ENCODE measurements at places on chromosomes 7 and 10.

- DNase-seq = no peak
Observed at GRCh38 chr7:154484406-154484805, 432.2 kb downstream of the DPP6 start.

DNA sequence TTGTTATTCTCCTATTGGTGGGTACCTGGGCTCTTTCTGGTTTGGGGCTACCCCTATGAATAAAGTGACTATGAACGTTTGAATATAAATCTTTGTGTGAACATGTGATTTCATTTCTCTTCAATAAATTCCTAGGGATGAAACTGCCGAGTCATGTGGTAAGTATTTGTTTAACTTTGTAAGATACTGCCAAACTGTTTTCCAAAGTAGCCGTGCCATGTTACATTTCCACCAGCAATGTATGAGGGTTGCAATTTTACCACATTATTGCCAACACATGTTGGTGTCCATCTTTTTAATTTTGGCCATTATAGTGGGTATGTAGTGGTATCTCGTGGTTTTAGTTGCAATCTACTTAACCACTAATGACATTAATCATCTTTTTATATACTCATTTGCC is 94.7 kb downstream of the ZNRF2 start:
- no peak for DNase-seq

- no peak for DNase-seq
Observed at GRCh38 chr10:978826-979421, 9.3 kb upstream of the GTPBP4 start.

DNA sequence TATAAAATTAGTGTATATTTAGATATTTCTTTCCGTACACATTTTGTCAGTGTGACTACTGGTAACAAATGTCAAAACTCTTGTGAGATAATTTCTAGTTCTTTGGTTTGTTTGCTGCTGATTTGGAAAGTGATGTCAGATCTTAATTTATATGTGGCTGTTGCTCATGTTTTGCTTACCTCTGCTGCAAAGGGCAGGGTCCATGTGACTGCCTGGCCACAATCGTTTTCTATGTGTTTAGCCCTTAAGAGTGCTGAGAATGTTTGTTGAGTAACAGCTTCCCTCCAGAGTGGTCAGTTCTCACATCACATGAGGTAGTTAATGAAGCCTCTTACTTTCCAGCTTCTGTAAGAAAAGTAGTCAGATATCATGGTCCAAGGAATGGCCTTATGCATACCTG is 4.2 kb downstream of the NRBF2 start:
- DNase-seq = no peak

DNA sequence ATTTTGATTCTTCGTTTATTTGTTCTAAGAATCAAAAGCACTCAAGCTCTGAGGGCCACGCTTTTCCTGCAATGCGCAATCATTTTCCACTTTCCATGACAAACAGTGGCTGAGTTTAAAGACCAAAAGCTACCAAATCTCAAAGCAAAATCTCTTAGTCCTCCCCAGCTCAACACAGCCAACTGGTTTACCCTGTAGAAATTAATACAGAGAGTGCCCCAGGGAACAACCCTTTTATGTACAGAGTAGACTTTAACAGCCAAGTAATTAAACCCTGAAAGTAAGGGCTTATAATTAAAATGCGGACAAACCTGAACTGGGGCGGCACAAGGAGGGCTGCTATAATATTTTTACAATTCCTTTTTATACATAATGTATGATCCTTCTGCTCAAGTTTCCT is 53.2 kb downstream of the FAM53B start:
- no peak for DNase-seq

DNA sequence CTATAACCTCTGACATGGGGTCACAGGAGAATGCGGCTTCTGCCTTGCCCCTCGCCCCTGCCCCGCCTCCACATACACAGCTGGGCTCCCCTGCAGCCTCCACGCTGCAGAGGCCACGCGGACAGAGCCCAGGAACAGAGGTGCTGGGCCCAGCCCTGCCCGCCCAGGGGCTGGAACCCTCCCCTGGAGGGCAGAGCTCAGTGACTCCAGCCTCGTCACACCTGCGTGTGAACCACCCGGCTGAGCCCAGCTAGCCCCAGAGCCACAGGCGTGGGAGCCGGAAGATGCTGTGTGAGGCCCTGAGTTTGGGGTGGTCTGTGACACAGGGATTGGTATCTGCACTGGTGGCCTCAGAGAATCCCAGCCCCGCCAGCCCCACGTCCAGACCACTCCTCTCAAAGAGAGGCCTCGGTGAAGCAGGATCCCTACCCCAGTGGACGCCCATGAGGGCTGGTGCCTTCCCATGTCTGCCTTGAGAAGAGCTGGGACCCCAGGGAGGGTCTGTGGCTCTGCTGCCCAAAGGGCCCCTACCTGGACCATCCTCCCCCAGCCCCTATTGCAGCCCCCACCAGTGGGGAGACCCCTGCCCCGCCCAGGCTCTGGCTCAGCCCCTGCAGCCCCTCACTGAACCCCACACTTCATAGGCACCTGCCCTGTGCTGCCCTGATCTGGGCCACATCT is 8.1 kb upstream of the ADAP1 start:
- no peak for DNase-seq

GRCh38 chr10:127738512-127739424 is 1.8 kb downstream of the FOXI2 start:
- no peak for DNase-seq

DNA sequence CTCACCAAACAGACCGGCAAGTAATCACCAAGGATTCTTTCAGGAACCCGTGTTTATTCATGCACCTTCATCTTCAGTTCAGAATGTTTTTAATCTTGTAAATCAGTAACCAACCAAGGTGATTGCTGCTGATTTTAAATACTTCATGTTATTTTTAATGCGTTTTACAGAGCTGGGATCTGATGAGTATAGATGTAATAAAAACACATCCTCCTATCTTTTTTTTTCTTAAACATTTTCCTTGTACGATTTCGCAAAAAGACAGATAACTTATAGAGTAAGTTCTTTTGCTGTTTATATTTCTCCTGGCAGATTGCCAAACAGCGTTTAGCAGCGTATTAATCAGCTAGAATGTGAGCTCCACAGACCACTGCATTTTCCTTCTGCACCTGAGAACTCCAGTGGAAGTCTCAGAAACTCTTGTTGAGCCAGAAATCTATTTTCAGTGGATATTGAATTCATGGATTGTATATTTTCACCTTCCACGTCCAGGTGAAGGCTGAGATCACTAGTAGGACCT is 397.8 kb upstream of the NRP1 start:
- no peak for DNase-seq

DNA sequence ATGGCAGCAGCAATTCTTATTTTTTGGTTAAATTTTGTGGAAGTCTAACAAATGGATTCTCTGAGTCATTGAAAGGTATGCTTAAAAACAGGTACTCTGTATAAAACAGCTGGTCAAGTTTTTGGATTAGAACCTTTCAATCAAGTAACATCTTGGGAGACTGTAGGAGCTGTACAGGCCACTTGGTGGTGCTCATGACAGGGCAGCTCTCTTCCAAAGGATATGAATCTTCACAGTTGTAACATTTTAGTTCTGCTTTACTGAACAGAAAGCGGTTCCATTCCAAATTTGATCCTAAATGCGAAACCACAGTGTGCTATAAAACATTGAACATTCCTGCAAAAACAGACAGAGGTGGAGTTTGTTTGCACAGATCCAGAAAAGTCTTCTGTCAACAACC is 44.5 kb upstream of the AGR3 start:
- no peak for DNase-seq

- no peak for DNase-seq
Observed at GRCh38 chr7:80175744-80176143, 41.1 kb downstream of the GNAI1 start.

DNA sequence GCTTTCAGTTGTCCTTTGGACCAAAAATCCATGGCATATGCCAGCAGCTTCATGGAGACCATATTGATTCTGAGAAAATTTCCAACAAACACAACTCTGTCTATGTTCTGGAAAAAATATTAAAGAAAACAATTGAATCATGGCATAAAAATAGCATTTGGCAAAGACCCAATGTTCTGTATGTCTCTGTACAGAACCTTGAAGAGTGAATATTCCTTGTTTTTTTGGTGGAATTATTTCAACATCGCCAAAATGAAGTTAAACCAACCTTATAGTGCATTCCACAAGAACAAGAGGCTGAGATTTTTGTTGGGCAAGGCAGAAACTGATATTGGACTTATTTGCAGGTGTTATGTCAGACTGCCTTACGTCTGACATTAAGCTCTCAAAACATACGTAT is 53.3 kb upstream of the SLC16A12 start:
- no peak for DNase-seq

DNA sequence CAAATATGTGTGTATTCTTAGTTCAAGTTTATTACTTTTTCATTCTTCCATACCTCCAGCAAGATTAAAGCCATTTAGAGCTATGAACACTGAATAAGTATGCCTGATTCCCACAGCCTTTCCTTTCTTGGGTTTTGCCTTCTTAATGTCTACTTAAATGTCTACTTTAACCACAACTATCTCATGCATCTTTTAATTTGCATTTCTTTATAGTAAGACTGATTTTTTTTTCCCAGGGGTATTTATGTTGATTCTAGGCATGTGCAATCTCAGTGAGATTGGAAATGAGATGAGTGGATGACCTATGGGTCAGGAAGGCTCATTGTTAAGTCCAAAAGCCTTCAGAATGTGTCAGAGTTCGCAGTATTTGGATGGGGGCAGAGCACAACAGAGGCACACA is 3.6 kb downstream of the PCBD1 start:
- no peak for DNase-seq

DNA sequence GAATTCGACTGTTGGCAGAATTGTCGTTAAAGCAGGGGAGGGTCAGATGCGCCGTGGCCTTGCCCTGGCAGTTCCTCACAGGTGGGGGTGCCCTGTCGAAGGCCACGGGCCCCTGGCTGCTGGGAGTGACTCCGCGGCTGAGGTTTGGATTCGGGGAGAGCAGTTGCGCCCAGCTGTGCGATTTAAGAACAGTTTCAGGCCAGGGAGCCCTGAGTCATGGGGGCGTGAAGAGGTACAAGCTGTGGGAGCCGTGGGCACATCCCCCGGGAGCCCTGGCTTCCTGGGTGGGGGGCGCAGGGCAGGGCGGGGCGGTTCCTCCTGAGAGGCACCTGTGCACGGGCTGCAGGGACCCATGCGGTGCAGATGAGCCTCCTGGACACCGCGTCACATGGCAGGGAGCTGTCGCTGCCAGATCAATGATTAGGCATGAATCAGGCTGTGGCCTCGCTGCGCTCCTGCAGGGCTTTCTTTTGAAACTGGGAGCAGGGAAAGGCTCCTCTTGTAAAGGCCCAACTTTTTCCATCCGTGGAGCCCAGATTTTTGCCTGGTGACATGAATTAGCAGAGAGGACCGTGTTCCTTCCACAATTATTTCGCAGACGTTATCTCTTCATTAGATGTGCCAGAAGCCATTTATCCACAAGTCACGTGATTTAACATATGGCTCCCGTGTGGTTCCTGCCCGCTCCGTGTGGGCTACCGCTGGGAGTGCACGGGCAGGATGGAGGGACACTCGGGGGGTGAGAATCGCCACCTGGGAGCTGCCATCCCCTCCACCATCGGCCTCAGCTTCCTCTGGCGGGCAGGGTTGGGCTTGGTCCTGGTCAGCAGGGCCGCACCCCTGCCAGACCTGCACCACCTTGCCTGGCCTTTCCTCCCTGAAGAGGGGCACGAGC is 918 bp downstream of the PWWP2B start:
- DNase-seq = no peak

DNA sequence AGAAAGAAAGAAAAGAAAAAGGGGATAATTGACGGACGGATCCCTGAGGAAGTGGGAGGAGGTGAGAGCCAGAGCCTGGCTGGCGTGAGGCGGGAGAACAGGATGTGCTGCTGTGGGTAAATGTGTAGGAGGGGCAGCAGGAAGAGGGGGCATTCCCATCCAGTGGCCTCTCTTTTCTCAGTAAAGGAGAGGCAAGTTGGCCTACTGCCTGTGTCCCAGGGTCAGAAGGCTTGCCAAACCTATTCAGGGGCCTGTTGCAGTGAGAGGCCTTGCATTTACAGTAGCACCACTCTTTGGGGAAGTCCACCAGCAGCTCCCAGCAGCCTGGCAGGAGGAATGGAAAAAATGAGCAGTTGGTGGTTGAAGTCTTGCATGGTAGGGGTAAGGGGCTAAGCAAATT is 26.6 kb upstream of the ASCC1 start:
- DNase-seq = peak; percentile 9

DNA sequence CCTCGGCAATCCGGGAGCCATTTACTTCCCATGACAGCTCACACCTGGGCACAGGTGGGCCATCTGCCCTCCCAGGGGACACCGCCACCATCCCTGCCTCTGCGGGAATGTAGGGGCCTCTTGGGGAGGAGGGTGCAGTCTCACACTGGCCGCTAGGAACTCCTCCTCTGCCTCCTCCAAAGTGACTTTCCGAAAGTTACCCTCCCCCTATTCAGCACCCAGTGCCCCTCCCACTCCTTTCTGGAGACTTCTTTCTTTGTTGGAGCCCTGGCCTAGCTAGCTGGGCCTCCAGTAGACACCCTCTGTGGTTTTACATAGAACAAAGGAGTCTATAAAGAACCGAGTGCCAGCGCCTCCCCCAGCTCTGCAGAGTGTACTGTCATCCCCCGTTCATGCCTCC is 45.8 kb upstream of the MNX1 start:
- no peak for DNase-seq

DNA sequence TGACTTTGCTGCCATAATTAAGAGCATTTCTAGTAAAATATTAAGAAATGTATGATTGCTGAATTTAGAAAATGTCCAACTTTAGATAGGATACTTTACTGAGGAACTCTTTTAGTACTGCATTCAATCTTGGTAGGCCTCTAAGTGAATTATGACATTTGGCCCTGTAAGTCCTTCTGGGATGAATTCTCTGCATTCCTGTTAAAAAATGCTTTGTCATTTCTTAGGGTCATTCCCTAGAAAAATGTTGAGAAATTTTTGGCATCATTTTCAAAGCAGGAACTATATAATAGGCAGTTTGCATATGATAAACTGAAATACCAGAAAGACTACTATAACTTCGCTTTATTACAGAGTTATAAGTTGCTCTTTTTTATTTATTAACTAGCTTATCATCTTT is 69.3 kb upstream of the PRR15 start:
- DNase-seq = no peak

GRCh38 chr10:61971003-61971325 is 69.5 kb downstream of the ARID5B start:
- DNase-seq = no peak

- no peak for DNase-seq
Observed at GRCh38 chr7:114084472-114085312, 165.9 kb upstream of the PPP1R3A start.

DNA sequence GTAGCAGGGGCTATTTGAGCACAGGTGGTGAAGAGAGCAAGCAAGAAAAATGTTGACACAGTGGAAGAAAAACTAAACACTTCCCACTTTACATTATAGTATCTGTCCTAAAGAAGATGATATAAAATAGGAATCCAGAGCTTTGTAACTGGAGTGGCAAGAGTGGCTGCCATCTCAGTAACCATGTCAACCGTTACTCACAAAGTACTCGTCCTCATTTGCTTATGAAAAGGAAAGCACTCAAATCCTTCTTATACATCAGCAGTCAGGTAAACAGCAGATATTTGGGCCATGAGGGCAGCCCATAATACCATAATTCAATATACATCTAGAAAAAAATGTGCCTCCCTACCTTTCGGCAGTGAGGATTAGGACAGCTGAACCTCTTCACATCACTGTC is 70.1 kb downstream of the RNF216 start:
- DNase-seq = no peak

GRCh38 chr7:75963381-75963995 is 30.9 kb downstream of the TMEM120A start:
- DNase-seq = peak; percentile 56

Data from NCI-H2227 treated with DMSO at 0.1 percent for 48 hours (cell line).